ENCODE measurements at places on chromosomes 7 and 10.

GRCh38 chr7:150756166-150756565, 18.9 kb downstream of the GIMAP5 start:
- no peak for DNase-seq

- DNase-seq, result no peak
Measured at GRCh38 chr10:54587971-54588370, 213.1 kb downstream of the PCDH15 start.

GRCh38 chr10:95579835-95580535, 18.8 kb upstream of the SORBS1 start:
- DNase-seq, result no peak

GRCh38 chr7:123154231-123154860, 45.4 kb downstream of the SLC13A1 start:
- peak; percentile 62 for DNase-seq

- DNase-seq, result peak; percentile 44
Measured at GRCh38 chr7:156897673-156898072, 4.7 kb upstream of the LMBR1 start.

- peak; percentile 96 for DNase-seq
Measured at GRCh38 chr7:71868797-71869196, 543.3 kb downstream of the CALN1 start.

DNA sequence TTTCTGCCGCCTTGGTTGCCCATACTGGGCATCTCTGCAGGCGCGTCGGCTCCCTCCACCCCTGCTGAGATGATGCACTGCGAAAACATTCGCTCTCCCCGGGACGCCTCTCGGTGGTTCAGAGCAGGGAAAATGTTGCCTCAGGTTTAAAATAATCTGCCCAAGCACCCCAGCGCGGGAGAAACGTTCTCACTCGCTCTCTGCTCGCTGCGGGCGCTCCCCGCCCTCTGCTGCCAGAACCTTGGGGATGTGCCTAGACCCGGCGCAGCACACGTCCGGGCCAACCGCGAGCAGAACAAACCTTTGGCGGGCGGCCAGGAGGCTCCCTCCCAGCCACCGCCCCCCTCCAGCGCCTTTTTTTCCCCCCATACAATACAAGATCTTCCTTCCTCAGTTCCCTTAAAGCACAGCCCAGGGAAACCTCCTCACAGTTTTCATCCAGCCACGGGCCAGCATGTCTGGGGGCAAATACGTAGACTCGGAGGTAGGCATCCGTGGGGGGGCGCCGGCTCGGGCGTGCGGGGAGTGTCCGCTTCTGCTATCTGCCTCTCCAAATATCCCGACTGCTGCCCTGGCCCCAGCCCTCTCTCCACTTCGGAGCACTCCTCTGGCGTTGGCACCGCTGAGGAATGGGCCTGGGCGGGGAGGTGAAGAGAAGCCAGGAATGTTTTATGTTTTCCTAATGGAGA, at the start of gene CAV1:
CAV1 (plus strand) TSS at position 428 of the 689 bp plus-strand sequence; CDS start at position 455, 27 bp downstream.
- DNase-seq, result peak; percentile 98

DNA sequence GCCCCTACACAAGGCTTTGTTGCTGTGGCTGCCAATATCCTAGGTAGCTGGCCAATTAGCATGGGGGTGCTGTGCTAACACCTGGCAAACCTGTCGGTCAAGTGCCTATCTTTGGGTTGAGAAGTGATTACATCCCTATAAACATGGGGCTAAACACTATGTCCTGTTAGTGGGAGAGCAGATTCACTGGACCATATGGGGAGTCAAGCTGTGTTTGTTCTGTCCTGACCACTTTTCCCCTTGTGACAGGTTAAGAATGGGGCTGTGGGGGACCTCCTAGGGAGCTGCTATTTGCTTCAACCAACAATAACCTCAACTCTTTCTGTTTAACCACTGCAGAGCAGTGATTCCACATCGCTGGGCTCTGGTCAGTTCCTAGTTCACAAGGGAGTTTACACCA, 151.5 kb upstream of the AOAH start:
- DNase-seq, result no peak

- peak; percentile 7 for DNase-seq
Measured at GRCh38 chr10:7659560-7659959, 7.2 kb downstream of the ITIH5 start.

DNA sequence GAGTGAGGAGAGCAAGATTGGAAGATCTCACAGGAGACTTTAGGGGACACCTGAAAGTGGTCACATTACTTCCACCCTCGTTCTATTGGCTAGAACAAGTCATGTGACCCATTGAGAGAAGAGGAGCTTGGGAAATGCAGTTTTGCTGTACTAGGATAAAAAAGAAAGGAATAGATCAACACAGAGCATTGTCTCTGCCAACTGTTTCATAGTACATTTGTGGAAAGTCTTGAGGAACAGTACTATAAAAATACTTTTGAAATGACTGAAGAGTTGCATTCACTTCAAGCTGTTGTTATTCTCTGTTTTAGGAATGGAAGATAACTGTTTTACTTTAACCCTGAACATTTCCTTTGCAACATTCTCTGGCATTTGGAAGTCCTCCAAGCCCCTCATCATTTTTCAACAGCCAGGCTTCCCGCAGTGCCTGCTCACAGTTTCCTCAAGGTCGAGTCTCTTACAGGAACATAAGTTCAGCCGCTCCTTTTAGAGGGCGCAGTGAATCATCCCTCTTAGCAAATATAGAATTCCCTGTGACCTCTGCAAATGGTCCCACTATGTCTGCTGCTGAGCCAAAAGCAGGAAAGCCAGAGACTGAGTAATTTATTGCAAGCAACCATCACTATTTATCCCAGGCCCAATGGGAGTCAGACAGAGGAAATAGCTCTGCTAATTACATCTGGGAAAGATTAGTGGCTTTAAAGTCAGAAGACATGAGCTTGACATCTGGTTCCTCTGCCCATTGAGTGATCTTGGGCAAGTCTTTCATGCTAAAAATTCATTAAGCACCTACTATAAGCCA, 40.7 kb downstream of the MRPL32 start:
- DNase-seq, result peak; percentile 100

DNA sequence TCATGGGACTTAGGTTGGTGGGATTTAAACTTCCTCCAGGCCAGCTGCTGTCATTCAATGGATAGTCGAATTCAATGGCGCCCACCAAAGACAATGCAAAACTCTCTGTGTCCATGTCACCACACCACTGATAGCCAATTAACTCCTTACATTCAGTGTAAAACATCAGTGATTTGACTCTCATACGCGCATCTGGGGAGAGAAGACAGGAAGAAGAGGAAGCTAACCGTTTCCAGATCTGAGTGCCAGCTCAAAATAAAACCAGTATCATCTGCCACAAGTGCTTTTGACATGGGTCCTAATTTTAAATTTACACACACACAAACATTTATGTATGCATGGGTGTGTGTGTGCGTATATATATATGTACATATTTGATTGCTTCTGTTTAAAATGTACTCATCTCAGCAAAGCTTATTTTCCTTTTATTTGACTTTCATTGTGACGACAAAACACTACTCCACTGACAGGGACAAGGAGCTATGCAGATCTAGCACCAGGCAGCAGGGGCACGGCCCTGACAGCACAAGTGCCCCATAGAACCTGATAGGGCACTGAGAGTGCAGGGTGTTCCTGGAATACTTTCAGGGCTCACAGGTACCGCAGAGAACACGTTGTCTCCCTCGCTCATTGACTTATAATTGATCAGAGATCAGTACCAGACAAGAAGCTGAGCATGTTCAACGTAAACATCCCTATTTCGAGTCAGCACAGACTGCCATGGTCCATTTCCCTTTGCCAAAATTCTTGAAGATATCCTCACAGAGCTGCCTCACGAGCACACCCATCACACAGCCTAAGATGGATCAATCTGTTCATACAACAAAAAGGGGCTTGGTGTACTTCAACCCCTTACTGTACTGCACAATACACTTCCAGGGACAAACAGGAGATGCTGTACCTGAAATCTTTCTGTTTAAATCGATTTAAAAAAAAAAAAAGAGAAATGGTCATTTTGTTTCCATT, 176.1 kb downstream of the COBL start:
- no peak for DNase-seq

DNA sequence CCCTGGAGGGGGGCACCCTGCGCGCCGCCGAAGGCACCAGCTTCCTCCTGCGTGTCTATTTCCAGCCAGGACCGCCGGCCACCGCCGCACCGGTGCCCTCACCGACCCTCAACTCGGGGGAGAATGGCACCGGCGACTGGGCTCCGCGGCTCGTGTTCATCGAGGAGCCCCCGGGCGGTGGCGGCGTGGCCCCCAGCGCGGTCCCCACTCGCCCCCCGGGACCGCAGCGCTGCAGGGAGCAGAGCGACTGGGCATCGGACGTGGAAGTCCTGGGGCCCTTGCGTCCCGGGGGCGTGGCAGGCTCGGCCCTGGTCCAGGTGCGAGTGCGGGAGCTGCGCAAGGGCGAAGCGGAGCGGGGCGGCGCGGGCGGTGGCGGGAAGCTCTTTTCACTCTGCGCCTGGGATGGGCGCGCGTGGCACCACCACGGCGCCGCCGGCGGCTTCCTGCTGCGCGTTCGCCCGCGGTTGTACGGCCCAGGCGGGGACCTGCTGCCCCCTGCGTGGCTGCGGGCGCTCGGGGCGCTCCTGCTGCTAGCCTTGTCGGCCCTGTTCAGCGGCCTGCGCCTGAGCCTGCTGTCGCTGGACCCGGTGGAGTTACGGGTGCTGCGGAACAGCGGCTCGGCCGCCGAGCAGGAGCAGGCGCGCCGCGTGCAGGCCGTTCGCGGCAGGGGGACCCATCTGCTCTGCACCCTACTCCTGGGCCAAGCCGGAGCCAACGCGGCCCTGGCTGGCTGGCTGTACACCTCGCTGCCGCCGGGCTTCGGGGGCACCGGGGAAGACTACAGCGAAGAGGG, 594 bp downstream of the CNNM1 start:
- DNase-seq, result peak; percentile 22

DNA sequence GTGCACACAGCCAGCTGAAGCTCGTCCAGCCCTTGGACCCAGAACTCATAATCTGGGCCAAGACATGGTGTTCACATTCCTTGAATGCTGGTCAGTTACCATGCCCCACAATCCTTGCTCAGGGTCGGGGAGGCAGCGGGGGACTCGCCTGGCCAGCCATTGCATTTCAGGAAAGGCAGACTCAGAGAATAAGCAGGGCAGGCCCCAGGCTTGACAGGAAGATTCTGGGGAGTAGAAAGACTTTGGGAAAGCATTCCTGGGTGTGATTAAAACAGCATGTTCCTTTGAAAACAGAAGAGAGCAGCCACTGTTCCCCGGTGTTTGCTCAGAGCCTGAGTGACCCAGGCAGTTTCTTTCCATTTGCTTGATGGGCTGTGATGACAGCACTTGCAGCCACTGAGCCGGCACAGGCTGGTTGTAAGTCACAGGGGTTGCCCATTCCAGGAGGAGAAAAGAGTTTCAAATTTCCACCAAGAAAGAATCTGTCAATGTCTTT, 473.7 kb downstream of the TYW1 start:
- DNase-seq, result peak; percentile 38

- DNase-seq, result no peak
Measured at GRCh38 chr7:73682745-73683055, 553 bp downstream of the DNAJC30 start.

DNA sequence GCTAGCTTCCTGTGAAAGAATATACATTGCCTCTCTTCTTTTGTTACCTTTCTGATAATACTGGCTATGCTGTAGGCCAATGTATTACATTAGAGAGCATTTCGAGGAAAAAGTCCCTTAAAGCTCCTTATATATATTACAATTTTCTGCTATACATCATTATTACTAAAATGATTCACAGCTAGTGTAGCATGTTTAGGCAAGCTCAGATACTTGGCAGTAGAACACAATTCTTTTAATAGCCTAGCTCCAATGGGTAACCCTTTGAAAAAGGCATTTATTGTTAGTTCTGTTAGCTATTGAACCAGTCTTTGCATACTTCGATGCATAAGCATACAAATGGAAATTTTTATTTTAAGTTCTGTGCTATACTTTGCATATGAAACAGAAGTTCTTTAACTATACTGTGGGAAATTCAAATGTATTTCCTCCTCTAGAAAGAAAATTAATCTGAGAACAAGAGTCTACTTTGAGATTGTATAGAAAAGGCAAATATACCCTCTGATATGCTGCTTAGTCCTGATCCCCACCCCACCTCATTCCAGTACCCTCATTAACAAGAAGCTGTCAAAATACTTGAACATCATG, 55.6 kb upstream of the SKAP2 start:
- DNase-seq, result no peak

DNA sequence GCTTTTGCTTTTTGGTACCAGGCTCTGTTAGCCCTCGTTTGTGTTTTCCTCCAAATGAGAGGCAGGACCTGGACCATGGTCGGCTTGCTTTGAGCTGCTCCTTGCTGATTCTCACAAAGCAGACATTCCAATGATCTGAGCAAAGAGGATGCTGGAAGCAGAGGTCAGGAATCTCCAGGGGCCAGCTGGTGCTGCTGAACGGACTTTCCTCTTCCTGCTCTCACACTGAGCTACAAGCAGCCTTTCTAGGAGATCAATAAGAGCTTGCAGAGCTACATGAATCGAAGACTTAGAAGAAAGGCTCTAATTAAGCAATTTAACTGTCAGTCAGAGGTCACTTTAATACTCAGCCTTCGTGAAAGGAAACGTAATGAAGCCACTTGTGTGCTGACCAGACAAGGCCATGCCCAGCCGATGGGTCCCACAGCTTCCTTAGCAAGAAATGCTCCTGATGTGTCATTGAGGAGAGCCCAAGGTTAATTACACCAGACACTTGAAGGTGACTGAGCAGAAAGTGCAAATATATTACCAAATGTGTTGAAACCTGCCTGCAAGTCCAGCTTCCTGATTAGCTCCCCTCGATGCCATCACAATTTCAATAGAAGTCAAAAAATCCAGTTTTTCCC, 151.3 kb upstream of the RSU1 start:
- peak; percentile 89 for DNase-seq

- peak; percentile 72 for DNase-seq
Measured at GRCh38 chr7:18013936-18014335, 13.7 kb downstream of the PRPS1L1 start.

DNA sequence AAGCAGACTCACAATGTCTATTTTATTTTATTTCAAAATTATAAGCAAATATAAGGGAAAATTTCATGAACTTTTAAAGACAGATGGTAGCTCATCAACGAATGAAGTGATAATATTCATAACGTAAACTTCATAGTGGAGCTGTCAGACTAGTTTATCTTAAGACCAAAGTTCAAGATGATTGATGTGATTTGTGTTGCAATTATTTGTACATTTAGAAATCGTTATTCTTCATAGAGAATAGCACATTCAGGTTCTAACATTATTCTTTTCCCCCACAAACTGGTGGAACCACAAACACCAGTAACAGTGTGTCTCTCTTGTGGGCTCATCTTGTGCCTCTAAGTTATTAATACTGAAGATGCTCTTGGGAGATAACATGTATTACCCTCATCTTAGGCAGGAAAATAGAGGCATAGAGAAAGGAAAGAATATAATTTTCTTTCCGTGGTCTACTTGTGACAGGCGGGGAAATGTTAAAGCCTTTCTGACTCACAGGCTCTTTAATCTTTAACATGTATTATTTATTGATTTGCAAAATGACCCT, 37.0 kb downstream of the CCSER2 start:
- DNase-seq, result no peak

DNA sequence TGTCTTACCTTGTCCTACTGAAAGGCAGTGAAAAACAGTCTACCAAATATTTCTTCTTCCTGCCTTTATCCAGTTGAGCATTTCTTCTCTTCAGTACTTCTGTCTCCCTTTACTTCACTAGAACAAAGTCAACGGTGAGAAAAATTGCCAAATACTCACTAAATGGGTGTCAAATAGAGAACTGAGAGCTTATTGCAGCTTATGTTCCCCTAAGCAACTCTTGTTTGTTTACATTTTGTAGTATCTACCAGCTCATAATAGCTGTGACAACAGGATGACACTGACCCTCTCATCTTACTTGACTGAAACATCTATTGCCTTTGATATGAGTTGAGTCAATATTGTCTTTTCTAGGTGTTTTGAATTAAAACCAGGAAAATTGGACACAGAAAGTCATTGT, 327.9 kb upstream of the SORCS1 start:
- no peak for DNase-seq

- DNase-seq, result no peak
Measured at GRCh38 chr7:92655346-92655884, 65.2 kb upstream of the FAM133B start.

All from fibroblast of skin of right biceps (primary cell).